Iris pigment epithelial cell (primary cell): ENCODE measurements at places on chromosomes 7 and 10.

GRCh38 chr7:139953229-139953628 is 109.5 kb downstream of the PARP12 start:
- no peak for DNase-seq

DNA sequence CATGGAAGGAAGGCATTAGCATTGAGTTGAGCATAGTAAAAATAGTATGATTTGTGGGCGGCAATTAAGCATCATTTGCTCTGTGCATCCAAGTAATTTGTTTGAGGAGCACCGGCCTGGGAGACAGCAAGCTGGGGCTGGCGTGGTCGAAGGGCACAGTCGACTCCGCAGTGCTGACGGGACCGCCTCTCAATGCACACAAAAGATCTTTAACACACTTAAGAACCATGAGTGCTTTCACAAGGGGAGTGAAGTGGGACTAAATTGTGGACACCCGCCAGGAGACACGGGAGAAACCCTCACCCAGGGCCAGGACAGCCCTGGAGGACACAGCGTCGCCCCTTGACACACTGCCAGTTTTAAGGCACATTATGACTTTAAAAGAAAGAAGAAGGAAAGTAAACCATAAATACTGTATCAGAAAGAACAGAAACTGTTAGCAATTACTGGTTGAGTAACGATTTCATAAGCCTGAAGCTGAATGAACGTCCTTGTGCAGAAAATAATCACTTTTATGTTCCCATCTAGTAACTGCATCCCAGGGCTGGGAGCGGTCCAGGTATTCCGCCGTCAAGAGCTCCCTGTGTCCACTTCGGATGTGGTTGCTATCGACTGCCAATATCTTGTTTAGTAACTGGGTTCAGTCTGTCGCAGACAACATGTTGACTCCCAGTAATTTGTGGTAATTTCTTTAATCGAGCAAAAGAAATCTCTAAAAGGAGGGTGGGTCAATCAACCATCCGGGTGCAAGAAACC is 102.1 kb downstream of the EBF3 start:
- no peak for DNase-seq

GRCh38 chr7:33905389-33906032 is at the start of gene BMPER:
Gene BMPER (plus strand): TSS chr7:33905539. CDS start chr7:33905614, 75 bp downstream.
- no peak for DNase-seq

- DNase-seq = peak; percentile 27
These were observed 86.4 kb downstream of the MYL10 start for GRCh38 chr7:101542527-101543241.

GRCh38 chr7:77425101-77426051 is 9.2 kb upstream of the GSAP start:
- peak; percentile 72 for DNase-seq

DNA sequence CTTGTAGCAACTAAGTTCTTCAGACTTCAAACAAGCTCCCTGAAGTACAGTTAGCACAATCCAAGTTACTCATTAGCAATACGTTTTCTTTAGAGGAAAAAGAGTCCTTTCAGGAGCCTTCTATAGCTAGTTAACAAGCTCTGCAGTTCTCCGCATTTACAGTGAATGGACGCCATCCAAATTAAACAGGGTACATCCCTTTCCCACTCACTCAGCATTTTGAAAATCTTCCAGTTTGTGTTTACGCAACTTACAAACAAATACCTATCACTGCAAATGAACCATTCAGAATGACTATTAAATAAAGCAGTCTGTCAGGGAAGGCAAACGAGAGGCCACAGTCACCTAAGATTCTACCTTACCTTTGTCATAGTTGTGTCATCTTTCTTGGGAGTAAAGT is 84.5 kb downstream of the RNF32 start:
- DNase-seq = peak; percentile 73

DNA sequence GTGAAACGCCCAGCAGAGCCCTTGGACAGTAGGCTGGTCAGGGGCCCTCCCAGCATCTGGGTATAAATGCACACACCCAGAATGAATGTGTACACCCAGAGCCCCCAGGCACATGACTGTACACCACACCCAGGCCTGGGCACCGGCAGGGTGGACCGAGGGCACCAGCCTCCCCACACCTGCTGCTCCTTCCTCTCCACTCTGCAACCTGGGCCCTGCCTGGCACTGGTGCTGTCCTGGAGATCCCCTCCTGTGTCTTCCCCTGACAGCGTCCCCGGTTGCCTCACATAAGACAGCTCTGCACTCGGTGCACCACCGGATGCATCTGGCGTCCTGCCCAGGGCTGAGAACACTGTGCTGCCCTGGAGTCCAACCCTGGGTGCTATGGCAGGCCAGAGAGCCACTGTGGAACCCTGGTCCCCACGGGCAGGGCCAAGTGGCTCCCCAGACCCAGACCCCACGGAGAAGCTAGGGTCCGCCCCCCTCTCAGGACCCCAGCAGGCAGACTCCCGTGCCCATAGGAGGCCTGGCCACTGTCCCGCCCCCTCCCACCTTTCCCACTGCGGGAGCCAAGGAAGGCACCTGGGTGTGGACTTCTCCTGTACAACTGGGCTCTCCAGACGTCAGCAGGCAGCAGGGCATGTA is 6.6 kb downstream of the RASGEF1A start:
- peak; percentile 48 for DNase-seq

GRCh38 chr7:37504801-37505200 is 56.1 kb upstream of the ELMO1 start:
- no peak for DNase-seq
